ENCODE measurements at places on chromosomes 1 and 21.

DNA sequence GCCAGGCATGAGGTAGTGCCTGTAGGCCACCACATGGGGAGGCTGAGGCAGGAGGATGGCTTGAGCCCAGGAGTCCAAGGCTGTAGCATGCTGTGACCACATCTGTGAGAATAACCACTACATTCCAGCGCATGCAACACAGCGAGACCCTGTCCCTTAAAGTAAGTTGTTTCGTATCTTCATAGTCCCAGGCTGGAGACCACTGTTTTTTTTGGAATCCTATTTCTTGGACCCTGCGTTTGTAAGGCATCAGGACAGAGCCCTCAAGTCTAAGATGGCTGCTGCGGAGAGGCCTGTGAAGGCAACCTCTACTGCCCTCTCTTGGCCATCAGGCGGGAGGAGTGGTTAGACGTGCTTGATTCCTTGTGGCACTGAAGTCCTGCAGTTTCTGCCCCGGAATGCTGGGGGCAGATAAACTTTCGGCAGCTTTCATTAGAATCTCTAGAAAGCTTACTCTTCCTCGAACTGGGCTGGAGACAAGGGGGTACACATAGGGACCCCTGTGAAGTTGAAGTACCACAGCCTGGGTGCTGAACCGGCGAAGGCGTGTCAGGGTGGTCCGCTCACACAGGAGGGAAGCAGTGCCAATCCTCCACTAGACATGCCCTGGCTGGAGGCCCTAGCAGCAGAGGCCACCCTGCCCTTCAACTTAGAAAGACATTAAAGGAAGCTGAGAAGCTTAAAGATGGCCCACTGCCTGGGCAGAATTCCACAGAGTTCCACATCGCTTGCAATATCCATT is 36.6 kb downstream of the RABIF start:
- no peaks in the 10 kb centered on the region for H3K27me3 ChIP-seq
- no peaks in the 10 kb centered on the region for H3K4me1 ChIP-seq
- DNase-seq = no peak
- no peak overlapping the region for H3K4me3 ChIP-seq

DNA sequence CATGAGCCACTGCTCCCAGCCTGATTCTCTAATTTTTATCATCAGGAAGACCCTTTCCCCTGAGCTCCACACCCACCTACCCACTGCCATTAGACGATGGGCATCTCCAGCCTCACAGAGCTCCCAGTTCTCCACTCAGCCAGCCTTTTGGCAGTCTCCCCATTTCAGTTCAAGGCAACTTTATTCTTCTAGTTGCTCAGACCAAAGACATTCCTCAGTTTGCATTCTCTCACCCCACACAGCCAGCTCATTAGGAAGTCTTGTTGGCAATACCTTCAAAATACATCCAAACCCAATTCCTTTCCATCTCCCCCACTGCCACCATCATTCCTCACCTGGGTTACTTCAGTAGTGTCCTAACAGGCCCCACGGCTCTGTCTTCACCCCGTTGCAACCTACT is 53.4 kb upstream of the COX20 start:
- H3K27me3 ChIP-seq = no peaks in the 10 kb centered on the region
- H3K36me3 ChIP-seq = no peaks in the 10 kb centered on the region
- DNase-seq = no peak
- no peak overlapping the region for H3K4me3 ChIP-seq
- no peak overlapping the region for H3K27ac ChIP-seq
- H3K4me1 ChIP-seq = no peaks in the 10 kb centered on the region

- H3K36me3 ChIP-seq = no peaks in the 10 kb centered on the region
- no peaks in the 10 kb centered on the region for H3K27me3 ChIP-seq
- H3K4me3 ChIP-seq = no peak overlapping the region
- H3K4me1 ChIP-seq = no peaks in the 10 kb centered on the region
- H3K27ac ChIP-seq = no peak overlapping the region
Measured at GRCh38 chr1:210587566-210587965, 258.9 kb downstream of the HHAT start.

GRCh38 chr1:18831656-18832055 is 27.8 kb downstream of the TAS1R2 start:
- no peaks in the 10 kb centered on the region for H3K4me1 ChIP-seq
- no peaks in the 10 kb centered on the region for H3K36me3 ChIP-seq
- H3K4me3 ChIP-seq = no peak overlapping the region

GRCh38 chr1:1038694-1039093 is 18.8 kb downstream of the AGRN start:
- no peaks in the 10 kb centered on the region for H3K36me3 ChIP-seq
- H3K27me3 ChIP-seq = peaks cover 4% of the 10 kb centered on the region
- H3K4me1 ChIP-seq = peaks cover 31% of the 10 kb centered on the region
- DNase-seq = no peak
- H3K27ac ChIP-seq = no peak overlapping the region
- no peak overlapping the region for H3K4me3 ChIP-seq

GRCh38 chr1:18325136-18325535 is 155.6 kb upstream of the KLHDC7A start:
- no peaks in the 10 kb centered on the region for H3K27me3 ChIP-seq
- no peaks in the 10 kb centered on the region for H3K4me1 ChIP-seq
- no peaks in the 10 kb centered on the region for H3K36me3 ChIP-seq
- H3K27ac ChIP-seq = no peak overlapping the region
- H3K4me3 ChIP-seq = no peak overlapping the region

DNA sequence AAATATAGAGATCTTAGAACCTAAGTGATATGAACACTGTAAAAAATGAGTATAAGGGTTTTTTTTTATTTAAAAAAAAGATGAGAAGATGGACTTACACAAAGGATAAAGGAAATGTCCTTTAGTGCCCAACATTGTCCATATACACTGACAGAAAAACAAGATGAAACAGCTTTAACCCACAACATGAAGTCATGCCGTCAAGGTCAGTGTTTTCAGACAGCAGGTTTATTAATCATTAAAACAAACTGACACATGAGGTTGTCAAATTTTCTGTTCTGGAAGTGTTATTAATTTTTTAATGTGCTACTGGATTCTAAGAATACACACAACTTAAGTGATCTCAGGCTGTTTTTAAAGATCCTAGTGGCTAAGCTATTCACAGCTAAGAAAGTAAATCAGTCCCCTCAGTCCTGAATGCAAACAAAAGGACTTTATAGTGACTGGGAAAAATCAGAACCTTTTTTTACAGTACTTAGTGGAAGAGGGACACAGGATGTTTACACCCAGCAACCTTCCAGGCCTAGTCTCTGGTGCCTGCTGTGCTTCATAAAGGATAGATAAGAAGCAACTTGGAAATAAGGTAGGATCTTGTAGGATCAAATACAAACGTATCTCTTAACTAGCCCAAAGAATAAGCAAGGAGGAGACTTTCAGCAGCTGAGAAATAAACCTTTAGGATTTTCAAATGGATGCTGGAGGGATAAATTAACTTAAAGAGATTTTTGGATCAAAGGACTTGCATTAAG is 21.9 kb upstream of the PKN2 start:
- no peak overlapping the region for H3K4me3 ChIP-seq
- H3K4me1 ChIP-seq = no peaks in the 10 kb centered on the region
- DNase-seq = no peak
- H3K27ac ChIP-seq = no peak overlapping the region
- H3K36me3 ChIP-seq = no peaks in the 10 kb centered on the region
- H3K27me3 ChIP-seq = no peaks in the 10 kb centered on the region

GRCh38 chr1:151817353-151817730 is 12.1 kb upstream of the LINGO4 start:
- no peak overlapping the region for H3K4me3 ChIP-seq
- H3K27ac ChIP-seq = no peak overlapping the region
- no peaks in the 10 kb centered on the region for H3K4me1 ChIP-seq
- DNase-seq = no peak
- H3K36me3 ChIP-seq = no peaks in the 10 kb centered on the region

DNA sequence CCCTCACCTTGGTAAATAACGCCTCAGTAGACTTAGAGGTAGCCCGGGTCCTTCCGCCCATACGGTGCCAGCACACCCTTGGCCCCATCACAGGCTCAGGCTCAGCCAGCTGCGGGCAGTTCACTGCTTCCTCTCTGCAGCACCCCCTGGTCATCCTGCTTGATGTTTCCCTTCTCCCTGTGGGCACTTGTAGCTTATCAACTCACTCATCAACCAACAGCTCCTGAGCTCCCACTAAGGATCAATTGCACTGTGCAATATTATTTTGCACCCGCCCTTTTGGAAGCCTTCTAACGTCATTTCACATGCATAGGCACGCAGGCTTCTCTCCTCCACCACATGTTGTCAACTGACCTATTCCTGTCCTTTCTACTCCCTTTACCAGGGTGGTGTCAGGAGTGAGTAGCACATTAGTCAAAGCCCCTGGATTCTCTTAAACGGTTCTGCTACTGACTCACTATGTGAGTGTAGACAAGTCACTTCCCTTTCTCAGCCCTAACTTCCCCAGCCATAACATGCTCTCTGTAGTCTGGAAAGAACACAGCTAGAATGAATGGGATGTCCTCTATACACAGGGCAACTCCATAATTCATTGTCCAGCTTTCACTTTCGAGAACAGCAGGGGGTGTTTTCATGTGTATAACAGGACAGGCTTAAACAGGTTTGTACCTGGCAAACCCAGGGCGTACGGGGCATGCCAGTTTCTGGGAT is 47.1 kb upstream of the IRF2BP2 start:
- no peaks in the 10 kb centered on the region for H3K36me3 ChIP-seq
- no peaks in the 10 kb centered on the region for H3K27me3 ChIP-seq
- no peak overlapping the region for H3K4me3 ChIP-seq
- DNase-seq = no peak

- no peaks in the 10 kb centered on the region for H3K27me3 ChIP-seq
- H3K4me1 ChIP-seq = peaks cover 29% of the 10 kb centered on the region
- no peak overlapping the region for H3K4me3 ChIP-seq
- H3K27ac ChIP-seq = no peak overlapping the region
Measured at GRCh38 chr1:147824798-147825197, 64.4 kb upstream of the GJA5 start.

GRCh38 chr21:17189963-17190362 is 322.9 kb upstream of the CXADR start:
- H3K4me1 ChIP-seq = no peaks in the 10 kb centered on the region
- H3K27me3 ChIP-seq = no peaks in the 10 kb centered on the region
- no peaks in the 10 kb centered on the region for H3K36me3 ChIP-seq
- no peak for DNase-seq
- H3K4me3 ChIP-seq = no peak overlapping the region

Data from right atrium auricular region (tissue), 2 donors.